ENCODE measurements at places on chromosomes 5 and 9.

GRCh38 chr5:170388818-170389549 is at the start of gene KCNMB1:
Gene KCNMB1 (minus strand): TSS chr5:170389367. CDS start chr5:170385447, 3,920 bp downstream.
- no peak for DNase-seq

- DNase-seq: no peak
Observed at GRCh38 chr5:84393969-84394368, 9.3 kb upstream of the EDIL3 start.

DNA sequence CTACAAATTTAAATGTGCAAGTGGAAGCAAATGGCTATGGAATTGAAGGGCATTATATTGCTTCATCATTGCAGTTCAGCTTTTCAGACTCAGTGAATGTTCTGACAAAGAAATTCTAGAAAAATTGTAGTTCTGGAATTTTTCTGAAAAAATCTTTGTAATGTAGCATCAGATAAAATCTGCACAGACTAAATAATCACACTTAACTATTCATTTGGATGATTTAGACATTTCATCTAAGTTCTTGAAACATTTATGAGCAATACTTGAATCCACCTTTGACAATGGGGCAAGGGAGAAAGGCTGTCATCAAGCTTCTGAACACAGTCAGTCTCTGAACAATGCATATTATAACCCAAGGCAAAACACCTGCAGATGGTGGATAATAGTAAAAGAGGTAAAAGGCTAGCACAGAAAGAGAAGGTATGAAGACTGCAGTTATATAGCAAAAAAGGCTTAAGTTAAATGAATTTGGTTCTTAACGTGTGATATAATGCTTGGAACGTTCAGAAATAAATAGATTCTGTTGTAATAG is 1352.0 kb upstream of the NUDT12 start:
- no peak for DNase-seq

GRCh38 chr9:75896193-75896592 is 5.7 kb downstream of the PCSK5 start:
- DNase-seq: no peak

GRCh38 chr5:5533927-5534326 is 111.5 kb downstream of the ICE1 start:
- DNase-seq: no peak

GRCh38 chr9:86099701-86100364 is 475 bp upstream of the GOLM1 start:
- DNase-seq: peak; percentile 7

- no peak for DNase-seq
Observed at GRCh38 chr5:134086225-134086942, 28.1 kb upstream of the TCF7 start.

- no peak for DNase-seq
Observed at GRCh38 chr5:43000111-43000840, 39.8 kb downstream of the ANXA2R start.

GRCh38 chr5:34944460-34945047 is 15.2 kb downstream of the DNAJC21 start:
- no peak for DNase-seq

- DNase-seq: peak; percentile 10
Observed at GRCh38 chr9:89661956-89662717, 57.3 kb downstream of the GADD45G start.

DNA sequence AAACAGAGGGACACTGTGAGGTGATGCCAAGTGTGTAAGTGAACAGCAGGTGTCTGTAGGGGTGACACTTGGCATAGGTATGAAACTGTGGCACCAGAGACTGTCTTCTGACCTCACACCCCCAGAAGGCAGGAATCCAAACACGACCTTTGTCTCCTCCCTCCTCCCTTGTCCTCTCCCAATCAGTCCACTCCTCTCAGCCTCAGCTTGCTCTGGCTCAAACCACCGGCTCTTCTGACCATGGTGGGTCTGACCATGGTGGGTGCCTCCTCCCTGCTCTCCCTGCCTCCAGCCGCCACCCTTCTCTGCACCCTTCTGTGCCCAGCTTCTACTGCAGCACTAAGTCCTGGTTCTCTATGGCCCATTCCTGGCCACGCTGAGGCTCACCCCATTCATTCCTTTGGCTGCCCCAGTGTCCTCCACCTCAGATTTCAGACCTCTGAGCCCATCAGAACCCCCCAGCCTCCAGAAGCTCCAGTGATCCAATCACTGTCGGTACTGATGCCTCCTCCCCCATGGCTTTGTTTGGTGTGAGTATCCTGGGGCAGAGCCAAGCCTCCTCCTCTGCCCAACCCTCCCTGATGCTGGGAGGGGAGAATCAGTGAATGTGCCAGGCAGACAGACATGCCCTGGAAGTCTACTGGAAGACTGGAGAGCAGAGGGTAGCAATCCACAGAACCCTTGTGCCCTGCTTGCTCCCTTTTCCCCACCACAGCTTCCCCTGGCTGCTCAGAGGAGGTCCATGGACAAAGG is 1.7 kb upstream of the ARID3C start:
- DNase-seq: no peak

DNA sequence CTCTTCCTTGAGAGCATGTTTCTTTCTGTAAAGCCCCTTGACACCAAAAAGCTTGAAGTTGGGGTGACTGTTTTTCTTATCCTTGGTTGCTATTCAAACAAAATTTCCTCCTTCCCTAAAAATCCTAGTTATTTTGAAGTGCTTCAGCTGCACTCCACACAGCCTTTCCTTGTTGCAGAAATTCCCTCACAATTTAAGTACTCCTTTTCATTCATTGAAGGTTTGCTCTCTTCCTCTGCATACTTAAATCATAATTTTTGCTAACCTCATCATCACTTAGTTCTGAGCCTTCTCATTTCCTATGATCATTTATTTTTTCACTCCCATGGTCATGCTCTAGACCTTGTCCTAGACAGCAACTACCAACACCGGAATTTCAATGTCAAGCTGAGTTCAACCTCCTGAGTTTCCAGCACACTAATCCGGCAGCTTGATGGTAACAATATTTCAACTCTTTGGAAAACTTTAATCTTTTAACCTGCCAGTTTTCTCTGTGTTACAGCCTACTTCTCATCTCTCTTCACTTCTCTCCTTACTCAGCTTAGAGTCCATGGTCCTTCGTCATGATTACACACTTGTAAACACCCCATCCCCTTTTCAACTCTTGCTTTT is 78.7 kb upstream of the ACTBL2 start:
- no peak for DNase-seq

DNA sequence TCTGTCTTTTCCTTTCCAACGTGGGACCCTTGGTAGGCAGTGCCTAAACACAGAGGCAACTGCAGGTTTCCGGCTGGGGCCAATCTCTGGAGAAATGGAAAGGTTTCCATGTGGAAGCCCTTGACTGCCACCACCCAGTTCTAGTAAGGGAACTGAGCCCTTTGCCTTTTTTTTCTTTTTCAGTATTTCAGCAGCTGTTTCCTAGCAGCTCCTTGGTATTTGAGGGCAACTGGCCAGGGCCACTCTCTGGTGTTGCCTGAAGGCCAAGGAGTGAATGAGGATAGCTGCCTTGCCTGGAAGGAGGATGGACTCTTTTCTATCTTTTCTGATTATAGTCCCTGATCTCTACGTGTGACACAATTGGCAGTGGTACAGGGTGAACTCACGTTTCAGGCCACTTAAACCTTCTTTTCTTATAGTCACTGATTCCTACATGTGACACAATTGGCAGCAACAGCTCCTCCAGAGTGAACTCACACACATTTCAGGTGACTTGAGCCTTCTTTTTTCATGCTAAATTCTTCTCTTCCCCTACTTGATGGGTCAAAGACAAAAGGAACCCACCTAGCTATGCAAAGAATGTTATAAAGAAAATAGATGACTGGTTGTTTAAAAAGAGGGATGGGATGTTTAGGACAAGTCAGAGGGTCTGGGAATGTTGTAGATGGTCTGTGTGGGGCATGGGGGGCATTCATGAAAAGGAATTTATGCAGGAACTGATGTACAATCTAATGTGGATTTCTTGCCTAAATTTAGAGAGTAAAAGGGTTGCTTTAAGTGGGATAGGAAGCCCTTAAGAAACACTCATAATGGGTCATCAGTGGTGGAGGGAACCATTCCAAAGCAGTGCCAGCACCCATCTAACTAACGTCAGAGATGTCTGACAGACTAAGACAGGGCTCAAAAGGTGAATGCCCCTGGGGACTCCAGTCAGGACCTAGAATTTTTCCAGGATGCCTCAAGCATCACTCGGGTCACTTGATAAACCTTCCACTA is 190.1 kb downstream of the TMEM232 start:
- DNase-seq: no peak

- no peak for DNase-seq
Observed at GRCh38 chr5:171499611-171500010, 80.2 kb downstream of the FGF18 start.

- DNase-seq: no peak
Observed at GRCh38 chr5:107671742-107672210, 1.0 kb upstream of the EFNA5 start.

DNA sequence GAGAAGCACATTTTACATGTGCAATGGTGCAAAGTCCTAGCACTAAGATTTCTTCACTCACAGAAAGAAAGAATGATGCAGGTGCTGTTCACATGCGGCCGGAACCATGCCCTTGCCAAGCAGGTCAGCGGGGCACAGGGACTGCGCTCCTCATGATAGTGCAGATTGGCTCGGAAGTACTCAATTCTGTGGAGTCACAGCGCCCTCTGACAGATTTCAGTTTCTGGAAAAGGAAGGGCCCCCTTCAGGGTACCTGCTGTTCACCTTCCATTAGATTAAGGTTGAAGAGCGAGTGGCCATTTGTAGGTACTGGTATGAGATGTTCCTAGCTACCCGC is 75.7 kb downstream of the TMC1 start:
- no peak for DNase-seq

- no peak for DNase-seq
Observed at GRCh38 chr9:27408001-27408400, 111.1 kb upstream of the EQTN start.

DNA sequence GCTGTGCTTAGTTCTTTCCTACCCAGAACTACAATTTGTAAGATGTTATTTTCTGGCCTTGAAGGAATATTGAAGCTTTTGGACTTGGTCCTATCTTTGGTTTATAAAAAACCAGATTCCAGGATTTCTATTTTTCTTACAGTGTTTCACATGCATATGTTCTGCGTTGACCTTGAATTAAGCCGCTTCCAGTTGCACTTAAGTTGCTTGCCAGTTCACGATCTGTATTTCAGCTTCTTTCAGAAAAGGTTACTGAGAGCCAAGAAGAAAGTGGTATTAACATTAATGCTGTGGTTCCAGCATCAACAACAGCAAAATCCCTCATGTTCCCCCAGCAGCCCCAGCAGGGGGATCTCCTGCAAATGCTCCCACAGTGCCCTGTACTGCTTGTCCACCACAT is 156.4 kb upstream of the ADAMTS16 start:
- no peak for DNase-seq

DNA sequence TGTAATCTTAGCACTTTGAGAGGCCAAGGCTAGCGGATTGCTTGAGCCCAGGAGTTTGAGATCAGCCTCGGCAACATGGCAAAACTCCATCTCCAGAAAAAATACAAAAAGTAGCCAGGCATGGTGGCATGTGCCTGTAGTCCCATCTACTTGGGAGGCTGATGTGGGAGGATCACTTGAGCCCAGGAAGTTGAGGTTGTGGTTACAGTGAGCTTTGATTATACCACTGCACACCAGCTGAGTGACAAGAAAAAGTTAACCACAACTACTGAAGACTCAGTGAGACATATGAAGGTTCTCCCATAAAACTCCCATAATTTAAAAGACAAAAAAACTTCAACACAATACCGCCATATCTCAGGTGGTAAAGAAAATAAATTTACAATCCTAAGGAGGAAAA is 98.0 kb downstream of the NR6A1 start:
- DNase-seq: no peak

DNA sequence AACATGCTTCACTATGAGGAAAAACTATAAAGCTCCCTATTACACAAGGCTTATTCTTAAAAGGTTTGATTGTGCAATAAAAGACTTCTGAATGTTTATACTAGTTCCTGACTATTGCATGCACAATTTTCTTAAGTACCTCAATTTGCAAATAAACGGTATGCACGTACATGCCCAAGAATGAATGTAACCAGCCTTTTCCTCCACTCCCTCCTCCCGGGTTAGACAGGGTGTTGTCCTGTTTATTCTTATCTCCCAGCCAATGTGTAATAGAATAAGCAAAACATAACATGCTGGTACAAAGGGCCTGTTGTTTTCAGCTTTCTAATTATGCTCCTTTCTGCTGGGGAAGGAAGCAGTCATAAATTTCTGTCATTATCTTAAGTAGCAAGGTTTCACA is 79.1 kb downstream of the AOPEP start:
- DNase-seq: no peak

- DNase-seq: no peak
Observed at GRCh38 chr9:38153152-38153909, 84.3 kb upstream of the SHB start.

GRCh38 chr5:146751054-146751453 is 127.5 kb downstream of the PPP2R2B start:
- DNase-seq: no peak

- DNase-seq: no peak
Observed at GRCh38 chr9:80797831-80798688, 891.3 kb downstream of the TLE1 start.
